ENCODE measurements at places on chromosomes 2 and 18.
A peak's percentile ranks its signal among the peaks of the same experiment; 100 is the strongest.

DNA sequence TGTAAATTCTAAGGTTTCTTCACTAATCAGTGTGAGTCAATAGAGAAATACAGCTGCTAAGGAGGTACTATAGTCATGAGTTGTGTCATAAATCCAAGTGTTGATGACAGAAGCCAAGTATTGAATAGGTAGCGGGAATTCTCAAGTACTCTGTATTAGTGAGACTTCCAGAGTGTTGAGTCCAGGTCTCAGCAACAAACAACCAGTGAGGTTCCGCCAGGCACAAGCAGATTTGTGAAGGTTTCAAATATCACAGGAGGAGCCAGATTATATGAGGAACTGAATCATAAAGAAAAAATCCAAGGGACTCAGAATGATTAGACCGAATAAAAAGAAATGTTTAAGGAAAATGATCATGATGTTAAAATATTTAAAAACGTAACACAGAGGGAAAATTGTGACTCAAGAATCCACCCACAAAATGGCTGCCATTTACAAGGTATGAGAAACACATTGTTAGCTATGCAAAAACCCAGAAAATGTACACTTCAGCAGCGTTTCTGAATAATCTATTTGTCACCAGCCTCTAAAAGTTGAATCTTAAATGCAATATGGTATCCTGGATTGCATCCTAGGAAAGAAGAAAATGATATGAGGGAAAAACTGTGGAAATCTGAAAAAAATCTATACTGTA lies 27.3 kb upstream of the EVA1A start:
- peak; percentile 89 for DNase-seq

DNA sequence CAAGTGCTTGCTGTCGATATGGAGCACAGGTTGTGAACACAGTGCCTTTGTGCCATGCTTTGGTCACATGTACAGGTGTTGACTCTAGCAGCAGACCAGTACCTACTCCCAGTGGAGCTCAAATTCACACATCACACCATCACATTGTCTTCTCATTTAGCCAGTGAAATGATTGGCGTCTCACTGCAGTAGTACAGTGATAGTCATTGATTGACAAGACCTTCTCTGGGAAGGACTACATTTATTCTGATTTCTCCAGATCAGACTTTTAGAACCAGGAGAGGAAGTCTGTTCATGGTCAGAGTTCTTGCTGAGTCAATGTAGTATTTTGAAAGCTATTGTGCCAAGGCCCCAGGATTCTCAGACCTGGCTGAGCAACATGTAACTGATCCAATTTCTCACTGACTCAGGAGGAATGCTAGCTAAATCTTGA lies 75.2 kb downstream of the FMNL2 start:
- DNase-seq, result no peak

DNA sequence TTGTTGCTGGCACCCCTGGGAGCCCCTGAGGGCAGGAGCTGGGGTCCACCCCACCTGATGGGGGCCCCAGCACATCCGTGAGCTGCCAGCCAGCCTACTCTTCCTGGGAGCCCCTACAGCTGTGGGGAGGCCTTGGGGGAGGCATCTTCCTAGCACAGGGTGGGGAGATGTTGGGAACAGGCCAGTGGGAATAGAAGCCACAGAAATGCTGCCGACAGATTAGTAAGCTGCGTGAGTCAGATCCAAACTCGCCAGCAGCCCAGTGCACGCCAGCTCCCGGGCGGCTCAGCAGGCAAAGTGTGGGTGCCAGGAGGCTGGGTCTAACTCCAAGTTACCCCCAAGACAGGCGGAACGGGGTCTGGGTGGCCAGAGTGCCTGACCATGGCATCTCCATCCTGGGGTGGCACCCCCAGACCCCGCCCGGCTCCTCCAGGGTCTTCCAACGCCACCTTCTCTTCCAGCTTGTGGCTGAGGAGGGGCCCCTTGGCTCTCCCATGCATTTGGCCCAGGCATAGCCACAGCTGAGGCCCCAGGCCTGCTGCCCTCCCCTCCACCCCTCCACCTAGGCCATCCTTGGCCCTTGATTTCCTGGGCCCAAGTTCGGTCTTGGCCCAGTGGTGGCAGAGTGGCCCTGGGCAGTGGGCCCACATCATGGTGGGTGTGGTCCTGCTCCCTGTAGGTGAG lies 15.3 kb downstream of the CROCC2 start:
- DNase-seq, result peak; percentile 95

DNA sequence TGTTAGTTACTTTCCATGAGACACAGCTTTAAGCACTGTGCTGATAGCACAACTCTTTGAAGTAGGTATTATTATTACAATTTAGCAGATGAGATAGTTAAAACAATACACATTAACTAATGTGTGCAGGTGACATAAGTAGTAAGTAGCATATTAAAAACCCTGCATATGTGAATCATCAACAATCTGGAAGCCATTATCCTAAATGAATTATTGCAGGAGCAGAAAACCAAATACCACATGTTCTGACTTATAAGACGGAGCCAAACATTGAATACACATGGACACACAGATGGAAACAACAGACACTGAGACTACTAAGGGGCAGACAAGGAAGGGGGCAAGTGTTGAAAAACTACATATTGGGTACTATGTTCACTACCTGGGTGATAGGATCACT lies 300.3 kb upstream of the GULP1 start:
- no peak for DNase-seq

GRCh38 chr2:150495993-150496627 lies 8.6 kb upstream of the RND3 start:
- peak; percentile 98 for DNase-seq

DNA sequence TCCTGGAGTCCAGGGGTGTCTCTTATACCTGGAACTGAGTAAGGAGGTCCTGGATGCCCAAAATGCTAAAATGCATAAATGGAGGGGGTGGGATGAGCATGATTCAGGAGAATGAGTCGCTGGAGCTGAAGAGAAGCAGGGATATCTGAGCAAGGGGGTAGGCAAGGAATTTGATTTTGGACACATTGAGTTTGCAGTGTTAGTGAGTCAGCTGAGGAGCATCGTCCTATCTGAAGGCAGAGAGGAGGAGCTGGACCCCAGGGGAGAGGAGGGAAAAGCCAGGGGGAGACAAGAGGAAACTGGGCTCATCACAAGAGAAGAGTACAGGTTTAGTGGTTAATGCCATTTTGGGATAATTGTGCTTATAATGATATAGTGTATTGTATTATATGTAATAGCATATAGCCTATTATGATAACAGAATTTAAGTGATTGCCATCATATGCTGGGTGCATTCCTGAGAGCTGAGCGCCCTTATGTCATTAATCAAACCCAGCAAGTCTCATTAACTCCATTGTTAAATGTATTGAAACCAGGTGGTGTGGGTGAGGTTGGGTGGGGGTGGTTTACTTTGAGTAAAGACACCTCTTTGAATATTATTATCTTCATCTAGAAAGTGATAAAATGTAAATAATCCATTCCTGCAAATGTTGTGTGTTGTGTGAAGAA lies 12.4 kb downstream of the EHD3 start:
- DNase-seq, result peak; percentile 61

- no peak for DNase-seq
Observed at GRCh38 chr2:201223089-201224073, 37.0 kb upstream of the CASP8 start.

GRCh38 chr2:233260661-233261060 lies 9.2 kb downstream of the ATG16L1 start:
- DNase-seq, result no peak
